ENCODE measurements at places on chromosomes 11 and 22. TPM values are rescaled to one million over a fixed set of nuclear protein-coding genes. Genes with fewer than 3 reads are reported as not detected.

MRGPRX1 gene
- total RNA-seq = not detected

DNA sequence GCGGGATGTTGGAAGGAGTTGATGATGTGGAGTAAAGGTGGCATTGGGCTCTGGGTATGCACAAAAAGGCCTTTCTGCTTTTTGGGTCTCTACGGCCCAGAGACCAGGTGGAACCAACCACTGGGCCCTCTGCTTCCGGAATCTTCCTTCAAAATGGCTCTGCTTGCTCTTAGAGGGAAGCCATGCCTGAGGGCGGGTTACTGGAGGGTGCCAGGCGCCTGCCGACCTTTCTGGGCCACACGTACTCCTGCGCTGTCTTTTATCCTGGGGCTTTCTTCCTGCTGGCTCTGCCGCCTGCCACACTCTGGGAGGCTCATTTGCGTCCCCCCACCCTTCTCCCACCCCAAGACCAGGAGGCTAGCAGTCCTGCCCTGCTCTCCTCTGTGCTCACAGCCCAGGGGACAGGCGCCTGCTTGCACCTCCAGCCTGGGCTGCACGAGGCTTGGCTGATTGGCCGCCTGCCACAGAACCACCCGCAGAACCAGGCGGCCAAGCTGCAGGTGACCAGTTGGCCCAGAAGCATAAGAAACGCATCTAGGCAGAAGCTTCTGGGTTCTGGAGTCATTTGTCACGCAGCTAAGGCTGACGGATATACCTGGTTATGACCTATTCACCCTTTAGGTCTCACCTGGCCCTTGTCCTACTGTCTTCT, 536.9 kb downstream of the TBC1D22A start:
- no peak for DNase-seq

- no peak for DNase-seq
These were observed 20.2 kb upstream of the RGL4 start for GRCh38 chr22:23670378-23671295.

- DNase-seq = peak; percentile 38
These were observed 7.6 kb downstream of the OR56A1 start for GRCh38 chr11:6022956-6023355.

OSBPL5 gene
- 21.8 TPM for total RNA-seq

DNA sequence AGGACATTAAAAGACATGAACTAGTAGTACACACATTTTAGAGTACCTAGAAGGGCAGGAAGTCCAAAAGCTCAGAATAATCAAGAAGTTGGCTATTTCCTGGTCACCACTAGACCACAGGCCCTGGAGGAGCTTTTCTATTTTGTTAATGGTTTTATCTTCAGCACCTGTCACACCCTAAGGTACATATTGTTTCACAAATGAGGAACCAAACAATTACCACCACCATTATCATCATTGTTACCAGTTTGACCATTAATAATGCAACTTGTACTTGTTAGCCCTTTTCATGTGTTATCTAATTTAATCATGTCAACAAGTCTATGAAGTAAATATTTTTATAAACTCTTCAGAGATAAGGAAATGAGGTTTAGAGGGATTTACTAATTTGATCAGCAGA, 4.9 kb downstream of the MRPL48 start:
- no peak for DNase-seq

DNA sequence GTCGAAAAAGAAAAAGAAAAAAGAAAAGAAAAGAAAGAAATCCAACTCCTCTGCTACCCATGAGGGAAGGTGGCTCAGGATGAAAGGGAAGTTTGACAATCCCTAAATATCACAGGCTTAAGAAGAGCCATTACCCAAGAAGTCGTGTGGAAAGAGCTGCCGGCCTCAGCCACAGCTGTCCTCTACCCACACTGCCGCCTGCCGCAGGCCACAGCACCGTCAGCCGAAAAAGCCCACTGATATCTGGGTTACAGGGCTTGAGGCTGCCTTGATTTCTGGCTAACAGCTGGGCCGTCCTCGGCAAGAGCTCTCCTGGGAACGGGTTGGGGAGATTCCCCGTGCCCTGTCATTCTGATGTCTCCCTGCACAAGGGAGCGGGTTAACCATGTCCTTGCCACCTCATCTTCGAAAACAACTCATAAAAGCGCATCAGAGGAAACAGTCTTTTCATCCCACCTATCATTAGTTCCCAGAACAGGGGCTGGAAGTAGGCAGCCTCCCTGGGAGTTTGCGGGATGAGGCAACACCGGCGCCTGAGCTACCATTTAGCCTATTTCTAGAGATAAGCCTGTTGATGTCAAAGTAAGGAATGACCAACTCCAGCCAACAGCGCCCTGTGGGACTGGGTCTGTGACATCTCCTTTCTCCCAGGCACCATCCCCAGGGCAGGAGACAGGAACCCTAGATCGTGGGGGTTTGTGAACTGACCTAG, 21.8 kb upstream of the SNX32 start:
- no peak for DNase-seq

OR10A2 gene
- not detected for total RNA-seq

OR52E8 gene
- not detected for total RNA-seq

MPZL3 gene
- total RNA-seq = 3.0 TPM

DNA sequence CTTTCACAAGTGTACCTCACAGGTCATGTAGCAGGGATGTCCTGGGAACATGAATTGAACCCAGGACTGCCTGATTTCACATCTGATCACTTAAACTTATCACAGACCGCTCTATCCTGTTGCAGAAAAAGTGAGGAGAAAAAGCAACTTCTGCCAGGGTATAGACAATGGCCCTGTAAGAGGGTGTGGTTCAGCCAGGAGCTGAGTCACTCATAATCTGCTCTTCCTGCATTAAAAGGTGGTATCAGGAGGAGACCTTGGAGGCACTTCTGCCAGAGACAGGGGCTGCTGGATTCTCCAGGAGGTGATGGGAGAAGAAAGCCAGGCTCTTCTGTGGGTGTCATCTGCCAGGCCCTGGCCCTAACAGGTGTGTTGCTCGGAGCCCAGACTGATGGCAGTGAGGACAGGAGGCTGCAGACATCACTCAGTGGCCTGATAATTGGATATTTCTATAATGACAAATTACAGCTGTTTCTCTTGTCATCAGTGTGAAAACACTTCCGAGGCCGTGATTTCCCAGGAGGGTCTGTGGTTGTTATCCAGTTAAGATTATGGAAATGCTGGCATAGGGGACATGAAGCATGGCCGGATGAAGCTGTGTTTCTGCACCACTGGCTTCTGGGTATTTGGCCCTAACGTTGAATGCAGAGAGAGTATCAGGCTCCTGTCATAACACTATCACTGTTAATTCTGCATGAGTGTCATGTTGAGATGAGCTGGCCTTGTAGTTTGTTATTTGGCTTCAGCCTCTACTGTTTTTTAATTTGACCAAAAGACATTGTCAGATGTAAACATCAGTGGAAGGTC, 125.1 kb upstream of the ZBED5 start:
- DNase-seq = peak; percentile 2

SUSD2 gene
- total RNA-seq = 0.82 TPM

CRYBB1 gene
- total RNA-seq = not detected

DNA sequence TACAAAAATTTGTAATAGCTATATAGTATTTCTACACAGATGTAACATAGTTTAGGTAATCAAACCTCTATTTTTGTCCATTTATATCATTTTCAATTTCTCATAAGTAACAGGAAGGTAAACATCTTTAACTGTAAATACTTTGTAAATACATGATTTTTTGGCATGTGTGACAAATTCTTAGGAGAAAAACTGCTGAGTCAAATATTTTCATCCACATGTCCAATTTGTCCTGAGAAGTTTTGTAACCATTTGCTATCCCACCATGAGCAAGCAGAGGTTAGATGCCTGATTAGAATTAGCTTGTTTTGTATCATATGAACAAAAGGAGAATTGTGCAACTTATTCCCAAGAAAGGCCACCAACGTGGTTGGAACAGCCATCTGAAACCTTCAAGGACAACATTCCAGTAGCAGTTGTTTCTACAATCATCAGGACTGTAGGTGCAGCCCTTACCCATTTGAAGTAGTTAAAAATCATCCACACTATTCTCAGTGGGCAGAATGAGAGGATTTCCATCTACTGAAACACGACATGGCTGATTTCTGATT, 139.6 kb upstream of the MPPED2 start:
- DNase-seq = no peak

HORMAD2 gene
- not detected for total RNA-seq

GRCh38 chr22:27501191-27501936, 300.2 kb downstream of the MN1 start:
- peak; percentile 70 for DNase-seq

SLC22A9 gene
- total RNA-seq = not detected

- peak; percentile 66 for DNase-seq
These were observed 22.8 kb upstream of the PICK1 start for GRCh38 chr22:38034278-38034882.

GRCh38 chr11:14242187-14242586, 116.8 kb downstream of the RRAS2 start:
- peak; percentile 74 for DNase-seq

DNA sequence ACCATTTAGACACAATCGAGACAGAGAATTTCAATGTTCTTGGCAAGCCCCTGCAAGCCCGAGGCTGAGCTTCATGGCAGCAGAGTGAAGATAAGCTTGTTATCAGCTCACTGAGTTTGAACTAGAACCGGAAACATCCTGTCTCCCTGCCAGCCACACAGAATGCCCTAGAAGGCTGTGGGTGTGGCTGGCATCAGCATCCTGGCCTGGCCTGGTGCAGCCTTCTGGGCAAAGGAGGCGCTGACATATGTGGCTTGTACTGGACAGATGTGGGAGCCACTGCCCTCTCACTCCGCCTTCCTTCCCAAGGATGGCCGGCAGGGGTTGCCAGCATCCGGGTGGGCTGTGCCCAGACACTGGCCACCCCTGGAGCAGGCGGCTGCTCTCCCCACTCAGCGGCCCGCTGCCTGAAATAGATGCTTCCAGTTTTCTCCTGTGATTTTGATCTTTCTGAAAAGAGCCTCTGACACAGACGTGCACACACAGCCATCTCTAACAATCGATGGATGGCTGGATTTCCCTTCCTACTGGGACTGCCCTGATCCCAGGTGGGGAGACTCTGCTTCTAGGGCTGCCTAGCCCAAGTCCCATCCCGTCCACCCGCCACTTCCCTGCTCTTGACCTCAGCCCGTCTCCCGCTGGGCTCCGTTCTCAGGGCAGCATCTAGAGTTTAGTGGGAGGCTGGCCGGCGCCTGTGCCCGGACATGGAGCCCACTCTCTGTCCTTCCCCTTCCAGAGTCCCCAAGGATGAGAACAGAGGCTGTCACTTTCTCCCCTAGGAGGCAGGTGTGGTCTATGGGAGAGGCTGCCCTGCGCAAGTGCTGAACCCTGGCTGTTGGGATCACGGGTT, 149.7 kb downstream of the CTTN start:
- DNase-seq = peak; percentile 52

- peak; percentile 73 for DNase-seq
These were observed 116.5 kb downstream of the C11orf58 start for GRCh38 chr11:16854979-16855378.

BLID gene
- 5.8 TPM for total RNA-seq

GRCh38 chr11:4647766-4648165, 4.0 kb downstream of the OR51E1 start:
- peak; percentile 26 for DNase-seq

PRODH gene
- total RNA-seq = 7.6 TPM

- DNase-seq = no peak
These were observed 1154.6 kb downstream of the JRKL start for GRCh38 chr11:97544431-97544830.

- no peak for DNase-seq
These were observed 8.4 kb downstream of the SELENOO start for GRCh38 chr22:50208939-50209892.

P2RX6 gene
- 19.3 TPM for total RNA-seq

NCF4 gene
- total RNA-seq = 5.7 TPM

DNA sequence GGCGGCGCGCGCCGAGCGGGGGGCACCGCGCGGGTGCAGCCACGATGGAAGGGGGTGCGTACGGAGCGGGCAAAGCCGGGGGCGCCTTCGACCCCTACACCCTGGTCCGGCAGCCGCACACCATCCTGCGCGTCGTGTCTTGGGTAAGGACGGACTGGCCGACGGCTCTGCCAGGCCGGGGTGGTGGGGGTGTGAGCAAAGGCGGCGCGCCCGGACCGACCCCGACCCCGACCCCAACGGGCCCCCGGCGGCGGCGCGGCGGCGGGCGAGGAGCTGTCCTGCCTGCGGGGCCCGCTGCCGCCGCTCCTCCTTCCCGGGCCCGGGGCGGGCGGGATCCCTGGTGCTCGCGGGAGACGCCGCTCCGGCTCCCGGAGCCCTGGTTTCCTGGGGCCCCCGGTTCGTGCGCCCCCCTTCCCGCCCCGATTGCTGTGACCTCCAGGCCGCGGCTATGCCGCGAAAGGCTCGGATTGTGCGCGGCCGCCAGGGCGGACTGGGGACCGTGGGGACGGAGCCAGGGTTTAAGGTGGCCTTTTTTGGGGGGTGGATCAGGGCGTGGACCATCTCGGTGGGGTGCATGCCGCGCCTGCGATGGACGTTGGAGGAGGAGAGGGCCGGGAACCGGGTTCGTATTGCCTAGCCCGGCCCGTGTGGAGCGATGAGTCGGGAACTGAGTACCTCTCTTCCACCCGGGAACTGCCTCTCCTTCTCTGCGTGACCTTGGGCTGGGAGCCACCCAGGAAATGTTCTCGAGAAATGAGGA, at the start of gene SYNGR1:
SYNGR1 (plus strand) TSS at position 25 of the 760 bp plus-strand sequence; CDS start at position 45, 20 bp downstream.
- DNase-seq = no peak

GRCh38 chr11:14435717-14436512, 63.7 kb downstream of the COPB1 start:
- no peak for DNase-seq

- peak; percentile 41 for DNase-seq
These were observed 217.4 kb downstream of the SBF2 start for GRCh38 chr11:10076458-10077141.

DNA sequence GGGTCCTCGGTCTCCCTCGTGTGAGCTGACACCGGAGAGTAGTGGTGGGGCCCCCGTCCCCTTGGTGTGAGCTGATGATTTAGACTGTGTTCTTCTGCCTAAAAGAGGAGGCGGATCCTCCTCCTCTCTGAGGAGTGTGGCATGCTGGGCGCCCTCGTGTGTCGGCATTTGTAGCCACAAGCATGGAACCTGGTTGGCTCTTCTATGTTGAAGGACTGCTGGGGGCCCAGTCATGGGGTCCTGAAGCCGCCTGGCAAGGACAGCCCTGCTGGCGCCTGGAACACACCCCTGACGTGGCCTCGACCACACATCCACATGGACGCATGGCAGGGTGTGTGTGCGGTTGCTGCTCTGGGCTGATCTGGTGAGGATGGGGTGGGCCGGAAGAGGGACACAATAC, 50.2 kb downstream of the AP2A2 start:
- DNase-seq = peak; percentile 49

Data from tongue (tissue), 3 donors.